NCI-H446 treated with DMSO at 0.1 percent for 48 hours (cell line): ENCODE measurements at places on chromosomes 3 and 15.

DNA sequence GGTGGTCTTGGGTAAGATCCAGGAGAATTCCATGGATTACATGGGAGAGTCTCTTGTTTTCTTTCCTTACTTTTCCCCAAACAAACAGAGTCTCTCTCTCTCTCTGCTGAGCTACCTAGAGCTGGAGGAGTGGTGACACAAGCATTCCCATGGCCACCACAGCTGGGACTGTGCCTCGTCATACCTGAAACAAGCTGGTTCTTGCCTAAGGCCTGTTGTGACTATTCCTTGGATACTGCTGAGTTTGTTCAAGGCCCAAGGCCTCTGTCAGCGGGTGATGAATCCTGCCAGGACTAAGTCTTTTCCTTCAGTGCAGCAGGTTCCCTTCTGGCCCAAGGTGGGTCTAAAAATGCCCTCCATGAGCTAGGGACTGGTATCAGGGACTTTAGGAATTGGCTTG lies 378.1 kb upstream of the ZNF385D start:
- no peak for DNase-seq

DNA sequence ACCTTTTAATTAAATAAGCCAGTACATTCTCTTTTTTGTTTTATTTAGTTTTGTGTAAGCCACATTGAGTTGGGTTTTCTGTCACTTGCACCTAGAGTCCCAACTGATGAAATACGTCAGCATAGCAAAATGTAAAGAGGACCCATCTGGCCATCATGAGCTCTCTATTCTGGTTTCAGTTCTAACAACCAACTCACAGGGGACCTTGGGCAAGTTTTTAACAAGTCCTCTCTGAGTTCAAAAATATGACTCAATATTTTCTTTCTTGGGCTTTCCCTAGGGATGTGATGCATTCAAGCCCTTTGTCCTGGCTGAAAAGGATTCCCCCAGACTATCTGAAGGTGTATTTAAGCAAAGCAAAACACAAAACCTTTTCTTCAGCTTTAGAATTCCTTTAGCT lies 32.9 kb downstream of the PLCH1 start:
- DNase-seq: no peak

DNA sequence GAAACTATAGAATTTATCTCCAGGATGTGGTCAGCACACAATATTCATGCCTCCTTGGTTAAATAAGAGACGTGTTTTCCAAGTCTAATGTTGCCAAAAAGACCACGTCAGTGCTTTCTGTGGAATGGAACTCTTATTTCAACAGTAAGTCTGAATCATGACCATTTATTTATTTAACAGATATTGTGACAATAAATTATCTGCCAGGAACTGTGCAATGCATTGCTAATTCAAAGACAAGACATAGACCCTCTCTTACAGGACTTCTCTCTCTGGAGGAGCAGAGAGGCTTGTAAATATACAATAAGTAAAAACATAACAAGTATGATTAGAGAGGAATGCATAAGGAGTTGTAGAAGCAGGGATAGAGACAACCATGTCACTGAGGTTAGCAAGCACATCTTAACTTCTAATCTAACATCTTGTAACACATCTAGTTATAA lies 227.5 kb downstream of the DTWD1 start:
- no peak for DNase-seq

GRCh38 chr3:42012935-42013690 lies 51.2 kb upstream of the ULK4 start:
- no peak for DNase-seq

DNA sequence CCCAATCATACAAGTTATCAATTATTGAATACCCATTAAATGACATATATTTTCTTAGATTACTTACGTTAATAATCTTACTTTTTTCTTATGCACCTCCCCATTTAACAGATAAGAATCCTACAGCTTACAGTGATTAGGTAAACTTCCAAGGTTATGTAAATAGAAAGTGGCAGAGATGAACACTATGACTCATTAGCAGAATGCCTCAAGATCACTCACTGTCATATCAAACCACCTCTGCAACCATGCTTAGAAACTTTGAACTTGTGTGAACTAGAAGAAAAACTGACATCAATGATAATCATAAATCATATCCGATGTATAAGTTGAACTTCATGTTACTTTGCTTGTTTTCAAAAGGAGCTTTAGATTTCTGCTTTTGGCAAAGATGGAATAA lies 911.6 kb upstream of the ARPP21 start:
- DNase-seq: no peak

GRCh38 chr15:55893852-55894251 lies 99.6 kb downstream of the NEDD4 start:
- no peak for DNase-seq

DNA sequence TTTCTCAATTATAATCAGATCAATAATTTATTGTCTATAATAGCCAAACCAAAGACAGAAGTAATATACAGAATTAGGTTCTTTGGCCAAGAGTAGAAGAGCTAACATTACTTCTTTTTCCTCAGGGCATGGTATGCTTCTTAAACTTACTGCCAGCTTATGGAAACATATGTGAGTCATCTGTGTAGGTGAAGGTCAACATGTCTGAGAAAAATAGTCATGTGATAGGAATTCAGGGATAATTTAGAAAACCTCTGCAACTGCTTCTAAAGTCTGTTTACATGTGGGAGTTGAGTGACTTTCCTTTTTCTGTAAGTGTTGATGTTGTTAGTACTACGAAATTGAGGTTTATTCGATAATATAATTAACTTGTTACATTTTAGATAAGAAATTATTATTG lies 19.2 kb upstream of the MAP6D1 start:
- no peak for DNase-seq

DNA sequence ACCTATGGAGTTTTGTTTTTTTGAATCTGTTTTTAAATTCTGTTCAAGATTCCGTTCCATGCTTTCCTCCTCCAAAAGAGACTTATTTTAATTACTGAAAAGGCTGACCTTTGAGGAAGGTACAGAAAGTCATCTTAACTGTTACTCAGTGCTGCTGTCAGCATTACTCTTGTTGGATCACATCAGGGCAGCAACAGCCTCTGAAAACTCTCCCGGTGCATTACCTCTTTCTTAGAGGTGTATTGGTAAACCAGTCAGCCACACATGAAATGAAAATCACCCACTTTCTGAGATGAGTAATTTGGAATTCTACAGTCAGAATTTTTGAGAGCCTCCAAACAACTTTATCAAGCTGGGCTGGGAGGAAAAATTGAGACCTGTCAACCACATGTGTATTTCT lies 88.5 kb upstream of the LIMD1 start:
- no peak for DNase-seq

- no peak for DNase-seq
Observed at GRCh38 chr3:197209366-197210260, 88.8 kb downstream of the DLG1 start.

- no peak for DNase-seq
Observed at GRCh38 chr3:114379266-114379665, 85.4 kb downstream of the TIGIT start.

DNA sequence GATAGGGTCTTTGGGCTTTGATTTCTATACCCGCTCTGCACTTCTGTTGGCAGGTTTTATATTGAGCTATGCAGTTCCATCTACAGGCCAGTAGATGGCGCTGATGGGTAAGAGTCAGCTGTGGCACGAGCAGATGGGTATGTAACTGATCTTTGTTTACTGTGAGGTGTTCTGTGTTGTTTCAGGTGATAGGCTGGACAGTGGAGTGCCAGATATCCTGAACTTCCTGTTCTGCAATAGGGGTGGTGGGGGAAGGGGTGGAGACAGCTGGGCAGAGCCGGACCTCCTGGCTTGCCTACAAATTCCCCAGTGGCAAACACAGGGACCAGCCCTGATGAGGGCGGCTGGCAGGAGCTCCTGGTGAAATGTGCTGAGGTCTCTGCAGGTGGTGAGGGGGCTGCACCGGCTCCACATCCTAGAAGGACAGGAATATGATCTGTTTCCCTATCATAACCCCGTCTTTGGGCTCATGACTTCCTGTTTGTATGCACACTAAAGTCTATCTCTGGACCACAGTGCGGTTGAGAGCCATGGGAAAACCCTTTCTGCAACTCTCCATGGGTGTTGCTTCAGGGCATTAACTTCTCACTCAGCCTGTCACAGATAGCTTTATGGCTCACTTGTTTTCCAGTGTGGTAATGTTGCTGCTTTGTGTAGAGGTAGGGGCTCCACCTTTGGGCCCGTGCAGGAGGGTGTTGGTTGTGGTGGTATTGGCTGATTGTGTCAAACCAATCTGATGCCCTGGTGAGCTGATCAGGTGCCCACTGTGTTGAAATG lies 13.4 kb upstream of the FAM98B start:
- DNase-seq: no peak

DNA sequence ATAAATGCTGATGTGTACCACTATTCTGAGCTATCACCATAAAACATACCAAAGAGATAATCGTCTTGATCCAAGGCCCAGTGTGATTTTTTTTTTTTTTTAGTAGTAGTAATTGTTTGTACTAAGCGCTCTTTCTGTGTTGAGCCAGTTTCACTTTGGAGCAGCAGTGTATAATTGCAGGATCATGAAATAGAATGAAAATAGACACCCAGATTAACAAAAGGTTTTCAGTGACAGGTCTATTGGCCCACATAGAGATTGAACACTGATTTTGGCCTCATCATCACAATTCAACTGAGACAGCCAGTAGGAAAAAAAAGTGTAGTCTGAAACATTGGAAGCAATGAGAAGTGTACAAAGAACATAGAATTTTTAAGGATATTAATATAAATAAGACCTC lies 749.8 kb downstream of the NAALADL2 start:
- DNase-seq: no peak

DNA sequence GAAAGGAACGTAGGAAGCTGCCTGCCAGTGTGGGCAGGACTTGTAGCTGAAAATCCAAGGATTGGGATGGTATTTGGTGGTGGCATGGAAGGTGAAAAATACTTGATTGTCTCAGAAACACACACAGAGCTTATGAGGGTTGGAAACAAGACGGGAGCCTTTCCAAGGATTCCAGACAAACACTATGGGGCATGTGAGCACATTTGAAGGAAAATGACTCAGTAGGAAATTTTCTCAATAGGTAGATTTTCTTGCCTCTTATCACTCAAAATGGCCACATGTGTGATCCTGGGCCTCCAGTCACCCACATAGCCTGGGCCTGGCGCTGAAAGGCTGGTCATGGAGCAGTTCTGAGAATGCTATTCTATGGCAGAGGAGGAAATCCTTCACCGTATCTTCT lies 47.4 kb downstream of the CCNL1 start:
- no peak for DNase-seq

DNA sequence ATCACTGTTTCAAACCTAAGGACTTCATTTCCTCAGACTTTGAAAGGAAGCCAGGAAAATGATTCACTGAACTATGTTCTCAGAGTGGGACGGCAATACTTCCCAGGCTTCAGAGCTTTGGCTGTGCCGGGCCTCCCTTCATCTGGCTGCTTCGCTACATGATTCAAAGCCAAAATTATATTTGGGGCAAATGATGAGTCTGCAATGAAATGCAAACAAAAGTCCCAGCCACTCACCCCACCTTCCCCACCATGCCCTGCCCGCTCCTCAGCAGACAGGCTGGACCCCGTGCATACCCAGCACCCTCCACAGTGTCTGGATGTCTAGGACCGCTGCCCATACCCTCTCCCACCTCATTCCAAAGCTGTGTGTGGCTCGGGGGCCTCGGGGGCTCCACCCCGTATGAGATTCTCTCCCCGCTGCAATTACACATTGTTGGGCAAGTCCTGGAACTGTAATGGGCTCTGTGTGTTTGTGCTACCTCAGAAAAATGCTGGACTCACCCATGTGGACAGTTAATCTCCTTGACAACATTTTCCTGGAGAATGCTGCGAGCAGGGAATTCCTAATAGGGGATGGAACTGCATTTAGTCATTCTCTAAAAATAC lies 32.2 kb downstream of the ATP10A start:
- no peak for DNase-seq

DNA sequence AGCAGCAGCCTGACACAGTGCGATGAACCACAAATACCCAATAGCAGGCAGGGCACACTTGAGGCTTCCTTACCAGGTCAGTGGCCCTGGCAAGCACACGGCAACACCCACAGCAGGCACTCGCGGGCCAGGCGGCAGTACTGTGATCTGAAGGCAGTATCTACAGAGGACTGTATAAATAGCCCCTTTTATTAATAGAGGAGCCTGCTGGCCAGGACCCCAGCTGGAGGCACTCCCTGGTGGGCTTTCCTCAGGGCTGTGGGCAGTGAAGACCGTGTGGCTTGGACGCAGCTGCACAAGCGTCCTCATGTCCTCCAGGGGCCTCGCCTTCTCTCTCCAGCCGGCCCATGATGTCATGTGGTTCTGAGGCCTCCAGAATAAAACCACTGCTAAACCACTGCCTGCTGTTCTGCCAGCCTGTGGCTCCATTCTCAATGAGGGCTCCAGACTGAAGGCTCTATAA lies 44.1 kb downstream of the LRIG1 start:
- DNase-seq: no peak

DNA sequence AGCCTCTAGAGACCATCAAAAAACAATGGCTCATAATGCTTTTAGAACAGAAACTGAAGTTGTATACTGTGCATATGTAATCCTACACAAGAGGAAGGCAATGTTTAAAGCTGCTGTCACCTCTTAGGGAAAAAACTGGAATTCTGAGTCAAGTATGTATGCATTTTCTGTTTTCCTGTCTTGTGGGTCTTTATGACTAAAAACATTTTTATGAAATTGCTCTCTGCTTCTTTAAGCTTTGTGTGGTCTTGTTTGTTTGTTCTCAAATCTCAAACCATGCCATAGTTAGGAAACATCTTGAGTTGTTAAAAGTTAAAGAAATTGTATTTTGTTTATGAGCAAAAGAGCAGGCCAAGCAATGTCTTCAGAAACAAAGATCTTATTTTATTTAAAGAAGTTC lies 80.9 kb upstream of the SOX2 start:
- DNase-seq: no peak

GRCh38 chr3:150775001-150775599 lies 12.1 kb upstream of the SIAH2 start:
- DNase-seq: no peak

- no peak for DNase-seq
Observed at GRCh38 chr3:33883951-33884561, 85.6 kb downstream of the PDCD6IP start.

DNA sequence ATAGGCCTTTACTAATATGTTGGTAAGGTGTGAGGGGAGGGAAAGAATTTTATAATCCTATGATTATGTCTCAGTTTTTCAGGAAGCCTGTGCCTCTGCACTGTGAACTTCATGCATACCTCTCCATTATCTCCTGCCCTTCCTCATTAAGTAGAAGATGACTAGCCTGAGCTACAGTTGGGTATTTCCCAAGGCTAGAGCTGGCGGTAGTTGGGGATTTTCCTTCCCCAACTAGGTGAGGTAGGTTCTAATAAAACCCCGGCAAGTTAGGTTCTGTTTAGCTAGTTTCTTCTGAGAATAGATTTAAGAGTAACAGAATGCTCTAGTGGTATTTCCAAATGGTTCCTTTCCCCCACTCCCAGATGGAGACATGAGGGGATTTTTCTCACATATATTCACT lies 414.5 kb downstream of the GRM7 start:
- no peak for DNase-seq

DNA sequence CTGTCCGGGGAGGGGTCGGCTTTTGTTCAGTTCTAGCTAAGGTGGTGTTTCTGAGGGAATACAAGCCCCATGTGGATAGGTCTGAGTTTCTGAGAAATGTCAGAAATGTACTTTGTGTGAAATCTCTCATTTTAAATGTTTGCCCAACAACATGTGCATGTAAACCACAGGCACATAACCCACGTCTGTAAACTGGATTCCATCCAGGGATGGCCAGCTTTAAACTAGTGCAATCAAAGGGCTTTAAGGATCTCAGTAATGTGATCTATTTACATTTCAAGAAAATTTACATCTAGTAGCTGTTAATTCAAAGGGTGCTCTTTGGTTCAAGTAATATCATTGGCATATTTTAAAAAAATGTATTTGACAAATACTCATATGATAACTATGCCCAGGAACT lies 52.0 kb downstream of the POLR2M start:
- no peak for DNase-seq

- no peak for DNase-seq
Observed at GRCh38 chr3:197752107-197752506, 2.4 kb downstream of the FYTTD1 start.
